ENCODE measurements at places on chromosomes 12 and 14.

DNA sequence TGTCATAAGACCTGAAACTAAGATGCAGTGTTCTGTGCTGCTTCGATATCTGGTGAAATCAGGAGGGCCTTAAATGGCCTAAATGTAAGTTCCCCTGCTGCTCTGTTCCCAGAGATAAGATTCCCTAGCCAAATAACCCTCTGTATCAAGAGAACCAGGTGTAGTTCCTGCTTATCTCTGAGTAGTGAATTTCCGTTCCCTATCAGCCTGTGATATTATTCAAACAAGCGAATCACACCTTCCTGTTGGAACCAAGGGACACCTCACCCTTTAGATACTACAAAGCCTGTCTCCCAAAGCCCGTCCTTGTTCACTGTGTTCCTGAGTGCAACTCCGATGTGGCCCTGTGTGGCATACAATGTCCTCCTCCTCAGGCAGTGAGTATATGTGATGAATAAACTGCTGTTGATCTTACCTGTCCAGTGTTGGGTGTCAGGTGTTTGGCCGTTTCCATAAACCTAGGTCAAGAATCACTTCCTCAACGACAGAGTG is 52.2 kb upstream of the COCH start:
- no peak for DNase-seq

DNA sequence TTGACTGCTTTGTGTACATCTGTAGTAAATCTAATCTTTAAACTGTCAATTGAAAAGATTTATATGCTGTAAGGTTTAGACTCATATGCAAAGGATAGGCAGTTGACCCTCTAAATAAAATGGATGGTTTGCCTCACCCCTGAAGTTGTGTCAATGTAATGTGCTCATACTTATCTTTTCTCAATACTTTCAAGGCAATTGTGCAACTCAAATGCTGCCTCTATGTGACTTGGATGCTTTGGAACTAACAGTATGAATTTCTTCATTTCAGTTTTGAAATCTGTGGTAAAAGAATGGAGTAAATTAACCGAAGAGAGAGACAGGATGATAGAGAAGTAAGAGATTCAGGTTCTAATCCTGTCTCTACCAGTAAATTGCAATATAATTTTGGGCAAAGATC is 9.7 kb downstream of the PDE6H start:
- DNase-seq: no peak

GRCh38 chr12:3730111-3730510 is 22.8 kb downstream of the CRACR2A start:
- DNase-seq: no peak

- DNase-seq: no peak
Observed at GRCh38 chr14:62062645-62063044, 300.4 kb downstream of the SNAPC1 start.

DNA sequence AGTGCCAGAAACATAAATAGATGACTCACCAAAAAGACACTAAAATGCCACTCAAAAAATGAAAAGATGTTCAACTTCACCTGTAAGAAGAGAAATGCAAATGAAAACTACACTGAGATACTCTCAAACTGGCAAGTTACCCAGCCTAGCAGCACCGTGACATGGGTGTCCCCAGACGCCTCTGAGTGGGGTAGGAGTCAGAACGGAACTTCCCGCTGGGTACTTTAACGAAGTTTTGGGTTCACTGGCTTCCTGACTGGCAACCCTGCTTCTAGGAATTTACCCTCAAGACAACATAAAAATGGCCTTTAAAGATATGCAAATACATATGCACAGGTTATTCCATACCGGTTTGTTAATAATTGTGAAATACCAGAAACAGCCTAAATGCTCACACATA is 52.6 kb downstream of the RIMBP2 start:
- DNase-seq: no peak

GRCh38 chr12:3797531-3798048 is 44.7 kb upstream of the CRACR2A start:
- DNase-seq: no peak
